HT-29 (cell line): ENCODE measurements at places on chromosomes 16 and 17. TPM values are rescaled to one million over a fixed set of nuclear protein-coding genes. Genes with fewer than 3 reads are reported as not detected.

- no peak for DNase-seq
These were observed 59.8 kb downstream of the BMERB1 start for GRCh38 chr16:15494236-15494635.

- no peak for DNase-seq
These were observed 1.6 kb downstream of the AHSP start for GRCh38 chr16:31529108-31529936.

DNA sequence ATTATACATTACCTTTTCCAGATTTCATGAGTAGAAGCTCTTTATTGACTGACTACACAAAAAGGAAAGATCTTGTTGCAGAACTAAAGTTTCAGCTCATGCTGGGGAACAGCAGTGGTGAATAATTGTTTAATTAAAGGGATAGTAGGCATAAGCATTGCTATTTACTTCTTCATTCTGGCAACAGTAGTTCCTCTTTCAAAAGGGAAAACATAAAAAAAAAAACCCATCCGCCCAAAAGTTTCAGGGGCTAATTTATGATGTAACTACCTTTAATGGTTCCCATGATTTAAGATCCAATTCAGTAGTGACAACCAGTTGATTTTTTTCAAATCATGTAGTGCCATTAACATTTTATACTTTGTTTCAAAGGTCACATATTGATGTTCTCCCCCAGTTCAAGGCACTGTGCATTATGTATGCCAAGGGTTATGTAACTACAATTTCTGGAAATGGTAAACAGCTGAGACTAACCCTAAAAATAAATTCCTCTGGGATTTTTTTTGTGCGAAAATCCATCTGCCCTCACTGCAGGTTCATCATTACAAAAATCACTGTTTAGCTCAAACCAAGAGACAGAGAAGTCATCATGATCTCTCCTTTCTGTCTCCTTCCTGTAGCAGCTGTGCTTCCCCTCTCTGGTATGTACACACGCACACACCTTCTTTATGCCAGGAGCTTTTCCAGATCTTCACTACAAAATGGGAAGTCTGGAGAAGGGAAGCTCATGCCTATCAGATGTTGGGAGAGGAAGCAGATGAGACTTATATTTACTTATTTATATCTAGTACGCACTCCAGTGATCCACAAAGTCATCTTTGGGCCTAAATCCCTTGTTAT, 2.2 kb upstream of the PHLPP2 start:
- DNase-seq, result peak; percentile 20

- peak; percentile 86 for DNase-seq
These were observed 13.2 kb downstream of the SREBF1 start for GRCh38 chr17:17823433-17824118.

GRCh38 chr16:69112285-69113129, 7.1 kb downstream of the HAS3 start:
- peak; percentile 68 for DNase-seq

The NFE2L1 gene
- 38.1 and 39.5 TPM in 2 replicates for total RNA-seq

The SDK2 gene
- not detected in 2 replicates for total RNA-seq

The KRTAP2-1 gene
- not detected in 2 replicates for total RNA-seq

DNA sequence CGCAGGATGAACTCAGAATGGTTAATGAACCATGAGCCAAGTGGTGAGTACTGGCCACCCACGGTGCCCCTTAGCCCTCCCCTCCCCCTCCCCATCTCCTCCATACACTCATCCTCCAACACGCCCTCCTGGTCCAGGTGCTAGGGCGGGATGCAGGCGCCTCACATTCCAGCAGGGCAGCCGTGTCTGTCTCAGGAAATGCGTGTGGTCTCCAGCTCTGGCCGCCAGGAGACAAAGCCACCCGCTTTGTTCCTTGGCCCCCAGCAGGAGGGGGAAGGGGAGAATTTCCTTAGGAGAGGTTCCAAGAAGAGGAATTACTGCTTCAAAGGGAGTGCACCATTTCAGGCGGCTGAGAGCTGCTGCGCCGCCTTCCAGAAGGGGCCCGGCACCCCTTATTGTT, 29.7 kb upstream of the RMI2 start:
- peak; percentile 11 for DNase-seq

- DNase-seq, result no peak
These were observed 97.8 kb upstream of the CORO6 start for GRCh38 chr17:29720551-29720950.

DNA sequence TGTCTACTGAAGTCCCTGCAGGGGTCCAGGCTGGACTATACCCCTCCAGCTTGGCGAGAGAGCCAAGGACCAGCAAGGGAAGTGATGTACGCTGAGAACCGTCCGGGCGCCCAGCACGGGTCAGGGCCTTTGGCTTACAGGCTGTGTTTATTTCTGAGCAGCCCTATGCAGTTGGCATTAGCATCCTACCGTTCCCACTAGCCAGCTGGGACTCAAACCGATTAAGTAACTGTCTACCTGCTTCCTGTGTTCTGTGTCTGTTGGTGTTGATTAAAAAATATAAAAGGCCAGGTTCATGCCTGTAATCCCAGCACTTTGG, 73.8 kb downstream of the CMIP start:
- no peak for DNase-seq

DNA sequence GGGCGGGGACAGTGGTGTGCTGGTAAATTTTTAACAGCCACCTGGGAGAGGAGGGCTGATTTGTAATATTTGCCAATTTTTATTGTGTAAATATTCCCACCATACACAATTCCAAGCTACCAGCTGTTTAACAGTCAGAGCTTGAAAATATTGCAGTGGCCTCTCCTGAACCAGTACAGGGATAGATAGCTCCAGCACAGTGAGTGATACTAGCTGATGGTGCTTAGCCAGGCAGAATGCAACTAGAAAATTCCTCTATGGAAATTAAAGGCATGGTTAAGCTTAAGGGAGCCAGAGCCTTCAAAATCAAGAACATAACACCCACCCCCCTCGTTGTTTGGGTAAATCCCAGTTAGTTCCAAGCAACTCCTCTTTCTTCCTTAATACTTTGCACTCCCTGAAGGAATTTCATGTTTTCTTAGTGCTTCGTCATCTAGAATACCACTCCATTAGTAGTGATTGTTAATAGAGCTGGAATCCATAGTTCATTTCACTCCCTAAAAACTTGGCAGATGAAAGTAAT, 96.6 kb downstream of the CYB561 start:
- DNase-seq, result no peak

The CA10 gene
- total RNA-seq, result not detected in 2 replicates

DNA sequence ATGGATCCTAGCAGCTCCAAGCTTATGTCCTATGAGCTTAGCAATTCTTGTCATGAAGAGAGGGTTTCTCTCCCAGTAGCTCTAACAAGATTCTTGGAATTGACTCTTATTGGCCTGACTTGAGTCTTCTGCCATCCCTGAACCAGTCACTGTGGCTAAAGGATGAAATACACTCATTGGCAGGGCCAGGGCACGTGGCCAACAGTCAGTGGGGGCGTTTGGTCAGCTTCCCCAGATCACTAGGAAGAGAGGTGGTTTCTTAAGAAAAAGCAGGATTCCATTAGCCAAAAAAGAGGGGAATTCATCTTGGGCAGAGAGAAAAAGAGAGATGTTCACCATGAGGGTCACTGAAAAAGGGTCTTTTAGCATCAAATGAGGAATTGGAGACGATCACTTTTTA, 363.2 kb downstream of the SNX29 start:
- DNase-seq, result no peak

GRCh38 chr17:33967608-33968349, 287.3 kb upstream of the CCL2 start:
- DNase-seq, result no peak

The KRTAP17-1 gene
- not detected in 2 replicates for total RNA-seq

DNA sequence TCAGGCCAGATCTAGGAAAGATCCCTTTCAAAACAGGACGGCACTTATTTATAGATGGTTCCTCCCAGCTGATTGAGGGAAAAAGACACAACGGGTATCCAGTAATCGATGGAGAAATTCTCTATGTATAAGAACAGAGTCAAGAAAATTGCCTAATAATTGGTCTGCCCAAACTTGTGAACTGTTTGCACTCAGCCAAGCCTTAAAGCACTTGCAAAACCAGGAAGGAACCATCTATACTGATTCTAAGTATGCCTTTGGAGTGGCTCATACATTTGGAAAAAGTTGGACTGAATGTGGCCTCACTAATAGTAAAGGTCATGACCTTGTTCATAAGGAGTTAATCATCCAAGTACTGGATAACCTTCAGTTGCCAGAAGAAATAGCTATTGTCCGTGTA, 5.9 kb downstream of the HPR start:
- DNase-seq, result no peak

The PYY gene
- total RNA-seq, result not detected in 2 replicates

- DNase-seq, result no peak
These were observed 2.8 kb downstream of the PTX4 start for GRCh38 chr16:1485847-1486496.

GRCh38 chr17:76588182-76588581, 2.5 kb upstream of the ST6GALNAC2 start:
- DNase-seq, result no peak

DNA sequence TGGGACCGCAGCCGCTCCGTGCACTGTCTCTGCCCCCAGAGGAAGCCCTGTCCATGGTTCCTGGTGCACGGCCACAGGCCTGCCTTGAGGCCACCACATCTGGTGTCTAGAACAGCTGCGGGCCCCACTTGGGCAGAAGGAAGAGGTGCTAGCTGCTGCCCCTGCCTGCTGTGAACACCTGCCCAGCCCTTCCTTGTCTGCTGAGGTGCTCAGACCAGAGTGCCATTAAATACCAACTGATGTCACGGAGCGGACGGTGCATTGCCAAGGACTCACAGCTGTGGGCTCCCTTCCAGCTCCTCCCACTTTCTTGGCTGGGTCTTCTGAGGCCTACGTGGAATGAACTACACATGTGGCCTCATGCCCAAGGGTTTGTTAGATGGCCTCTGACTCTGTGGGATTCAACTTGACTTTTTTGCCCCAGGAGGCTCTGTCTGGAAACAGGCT, 146.1 kb downstream of the RAB11FIP4 start:
- no peak for DNase-seq

GRCh38 chr16:22225060-22225459, 19.0 kb downstream of the EEF2K start:
- DNase-seq, result no peak

DNA sequence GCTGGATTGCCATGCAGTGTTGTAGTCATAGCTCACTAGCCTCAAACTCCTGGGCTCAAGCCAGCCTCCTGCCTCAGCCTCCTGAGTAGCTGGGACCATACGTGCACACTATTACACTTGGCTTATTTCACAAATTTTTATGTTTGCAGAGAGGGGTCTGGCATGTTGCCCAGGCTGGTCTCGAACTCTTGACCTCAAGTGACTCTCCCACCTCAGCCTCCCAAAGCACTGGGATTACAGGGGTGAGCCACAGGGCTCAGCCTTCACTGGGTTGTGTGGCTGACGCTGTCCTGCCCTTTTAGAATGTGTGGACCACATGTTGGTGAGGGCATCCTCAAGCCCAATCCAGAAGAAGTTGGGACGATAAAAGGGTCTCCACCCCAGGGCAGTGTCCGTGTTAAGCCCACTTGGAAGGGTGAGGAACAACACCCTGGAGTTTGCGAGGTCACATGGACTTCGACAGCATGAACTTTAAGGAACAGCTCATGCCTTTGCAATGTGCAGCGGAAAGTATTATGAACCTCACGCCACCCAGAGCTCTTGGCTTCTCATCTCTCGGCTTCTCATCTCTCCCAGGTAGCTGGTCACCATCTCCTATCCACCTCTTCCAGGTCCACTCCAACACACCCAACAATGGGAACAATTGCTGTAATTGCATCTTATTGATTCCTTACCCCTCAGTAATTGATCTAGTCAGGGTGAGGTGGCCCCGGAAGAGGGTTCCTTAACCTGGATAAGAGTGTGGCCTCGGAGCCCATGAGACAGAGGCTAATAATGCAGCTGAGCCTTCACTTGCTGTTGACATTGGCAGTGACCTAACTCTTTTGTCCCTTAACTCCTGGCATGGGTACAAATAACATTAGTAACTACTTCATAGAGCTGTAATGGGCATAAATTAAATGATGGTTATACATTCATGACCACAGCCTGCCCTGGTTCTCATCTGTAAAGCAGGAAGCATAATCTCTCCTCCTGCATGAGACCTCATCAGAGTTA, 6.7 kb downstream of the FOXL1 start:
- no peak for DNase-seq

The CCL2 gene
- total RNA-seq, result not detected in 2 replicates

The SOX8 gene
- total RNA-seq, result 0.08 and 0.61 TPM in 2 replicates

DNA sequence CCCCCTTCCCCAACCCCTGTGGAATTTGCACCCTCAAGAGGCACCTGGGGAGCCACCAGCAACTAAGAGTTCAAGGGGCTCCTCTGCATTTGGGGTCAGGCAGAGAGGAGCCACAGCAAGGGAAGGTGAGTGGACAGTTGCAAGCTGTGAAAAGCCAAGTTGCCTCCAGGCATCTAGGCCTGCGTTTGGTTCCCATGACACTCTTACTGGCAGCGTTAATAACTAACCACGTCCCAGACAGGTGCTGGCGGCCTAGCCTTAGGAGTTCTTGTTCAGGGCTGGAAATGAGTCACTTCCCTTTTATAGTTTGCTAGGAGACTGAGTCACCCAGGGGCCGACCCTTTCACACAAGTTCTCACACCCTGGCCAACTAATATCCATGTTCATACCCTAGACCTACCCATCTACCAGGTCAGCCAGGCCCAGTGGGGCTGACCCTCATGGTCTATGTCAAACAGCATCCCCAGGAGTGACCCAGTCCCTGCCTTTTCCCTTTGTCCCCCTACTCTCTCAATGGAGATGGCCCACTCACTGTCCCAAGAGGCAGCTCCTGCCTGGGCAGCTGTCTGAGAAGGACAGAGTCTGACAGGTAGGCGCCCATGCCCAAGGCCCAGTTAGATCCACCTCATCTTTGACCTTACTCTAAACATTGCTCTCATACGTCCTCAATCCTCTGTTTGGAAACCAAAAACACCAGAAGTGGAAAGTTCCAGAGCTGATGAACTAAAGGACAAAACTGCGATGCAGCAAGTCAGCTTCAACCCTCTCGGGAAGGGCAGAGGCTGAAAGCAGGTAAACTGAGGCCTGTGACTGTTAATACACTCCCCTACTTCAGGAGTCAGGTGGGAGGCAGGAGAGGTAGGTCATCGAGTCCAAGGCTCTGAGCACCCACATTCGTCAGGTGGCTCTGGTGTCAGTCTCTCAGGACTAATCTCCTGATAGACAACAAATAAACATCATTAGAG, 300.6 kb downstream of the SOX9 start:
- DNase-seq, result peak; percentile 90

The GPR139 gene
- not detected in 2 replicates for total RNA-seq

- peak; percentile 75 for DNase-seq
These were observed 13.1 kb downstream of the LYRM9 start for GRCh38 chr17:27879987-27880608.

- DNase-seq, result no peak
These were observed 25.2 kb downstream of the CEP95 start for GRCh38 chr17:64531955-64532371.

DNA sequence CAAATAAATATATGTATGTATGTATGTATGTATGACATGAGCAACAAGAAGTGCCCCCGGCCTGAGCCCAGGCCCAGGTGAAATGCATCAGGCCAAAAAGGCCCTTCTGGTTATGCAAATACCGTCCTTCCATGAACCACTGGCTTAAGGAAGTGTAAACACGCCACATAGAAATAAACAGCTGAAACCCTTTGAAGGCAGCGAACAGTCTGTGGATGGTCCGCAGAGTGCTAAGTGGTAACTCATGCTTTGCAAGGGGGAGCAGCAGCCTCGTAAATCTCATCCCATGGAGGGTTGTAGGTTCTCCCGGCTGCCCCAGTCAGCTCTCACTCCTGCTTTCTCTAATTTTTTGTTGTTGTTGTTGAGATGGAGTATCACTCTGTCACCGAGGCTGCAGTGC, 36.7 kb downstream of the COTL1 start:
- no peak for DNase-seq
